ENCODE measurements at places on chromosomes 7 and 10.
A peak's percentile ranks its signal among the peaks of the same experiment; 100 is the strongest.

DNA sequence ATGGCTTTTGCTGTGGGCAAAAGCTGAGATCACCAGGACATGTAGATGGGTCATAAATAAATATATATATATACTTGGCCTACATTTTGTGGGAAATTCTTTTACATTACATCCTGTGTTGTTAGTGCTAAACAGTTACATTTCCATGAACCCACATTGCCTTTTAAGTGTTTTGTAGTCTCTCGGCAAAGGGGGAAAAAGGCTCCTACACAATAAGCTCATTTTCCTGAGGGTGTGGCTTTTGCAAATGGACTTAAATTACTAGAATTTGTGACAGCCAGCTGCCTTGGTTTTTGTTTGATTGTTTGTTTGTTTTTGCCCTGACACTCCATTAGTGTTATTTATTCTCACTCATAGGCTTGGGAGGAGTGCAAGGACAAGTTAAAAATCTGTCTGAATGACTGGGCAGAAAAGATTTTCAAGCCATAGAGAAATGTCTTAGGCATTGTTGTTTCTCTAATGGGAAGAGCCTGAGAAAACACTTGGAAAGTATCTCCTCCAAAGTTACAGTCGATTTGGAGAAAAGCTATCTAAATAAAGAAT, 128.8 kb downstream of the DGKB start:
- DNase-seq: no peak

- DNase-seq: no peak
Measured at GRCh38 chr10:67772894-67773511, 65.0 kb downstream of the DNAJC12 start.

GRCh38 chr10:133278577-133279265, 2.1 kb upstream of the ADAM8 start:
- peak; percentile 10 for DNase-seq

- DNase-seq: no peak
Measured at GRCh38 chr10:45470098-45471012, 96.3 kb downstream of the ALOX5 start.

GRCh38 chr7:84302949-84303348, 108.4 kb upstream of the SEMA3A start:
- DNase-seq: no peak

- DNase-seq: no peak
Measured at GRCh38 chr7:134778941-134779740, at the start of gene CALD1. Gene CALD1 (plus strand): TSS chr7:134779634. CDS start chr7:134867734, 88,100 bp downstream.

DNA sequence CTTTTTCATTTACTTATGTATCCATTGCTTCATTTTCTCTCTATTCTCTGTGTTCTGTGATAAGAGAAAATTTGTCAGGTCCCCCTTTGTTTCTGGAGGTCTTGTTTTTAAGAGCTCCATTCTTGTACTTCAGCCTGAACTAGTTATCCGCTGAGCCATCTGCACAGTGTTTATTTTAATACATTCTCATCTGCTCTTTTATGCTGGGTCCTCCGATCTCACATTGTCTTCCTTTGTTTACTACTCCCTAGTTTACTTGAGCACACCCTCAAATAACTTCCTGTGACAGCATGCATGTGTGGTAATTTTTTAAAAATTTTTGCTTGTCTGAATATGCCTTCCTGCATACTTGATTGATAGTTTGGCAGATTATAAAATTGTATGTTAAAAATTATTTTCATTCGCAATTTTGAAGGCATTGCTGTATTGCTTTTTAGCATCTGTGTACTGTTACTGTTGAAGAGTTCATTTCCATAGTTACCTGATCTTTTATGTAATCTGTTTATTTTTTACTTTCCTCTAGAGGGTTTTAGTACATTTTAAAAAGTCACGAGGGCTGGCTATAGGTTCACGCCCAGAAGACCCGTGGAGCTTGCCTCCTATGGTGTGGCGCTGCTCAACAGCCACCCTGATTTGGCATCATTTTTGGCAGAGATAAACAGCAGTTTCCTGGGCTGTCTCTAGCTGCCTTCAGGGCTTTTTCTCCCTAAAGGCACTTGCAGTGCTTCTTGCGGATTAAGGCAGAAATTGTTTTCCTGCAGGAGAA, 31.9 kb downstream of the RSBN1L start:
- peak; percentile 79 for DNase-seq

- peak; percentile 76 for DNase-seq
Measured at GRCh38 chr10:1420661-1421362, 316.5 kb downstream of the ADARB2 start.

DNA sequence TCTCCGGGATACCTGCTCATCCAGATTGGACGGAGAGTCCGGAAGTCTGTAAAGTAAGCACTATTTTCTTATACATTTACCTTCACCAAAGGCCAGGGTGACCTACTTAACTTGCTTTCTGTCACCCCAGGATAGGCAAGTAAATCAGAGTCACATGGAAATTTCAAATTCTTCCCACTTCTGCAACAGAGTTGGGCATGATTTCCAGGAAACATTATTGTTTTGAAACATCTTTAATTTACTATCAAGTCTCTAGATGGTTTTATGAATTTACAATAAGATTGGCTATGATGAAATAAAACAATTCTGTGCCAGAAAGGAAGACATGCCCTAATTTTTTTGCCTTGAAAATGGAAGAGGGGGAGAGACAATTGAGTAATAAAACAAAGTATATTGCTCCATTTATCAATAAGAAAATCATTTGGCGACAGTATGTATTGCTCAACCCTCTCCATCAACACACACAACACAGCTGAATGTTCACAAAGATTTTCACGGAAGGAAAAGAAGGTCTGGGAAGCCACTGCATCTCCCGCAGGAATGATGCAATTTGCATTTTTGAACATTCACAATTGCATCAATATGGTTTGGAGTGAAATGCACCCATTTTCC, 702.8 kb downstream of the PARD3 start:
- DNase-seq: no peak

DNA sequence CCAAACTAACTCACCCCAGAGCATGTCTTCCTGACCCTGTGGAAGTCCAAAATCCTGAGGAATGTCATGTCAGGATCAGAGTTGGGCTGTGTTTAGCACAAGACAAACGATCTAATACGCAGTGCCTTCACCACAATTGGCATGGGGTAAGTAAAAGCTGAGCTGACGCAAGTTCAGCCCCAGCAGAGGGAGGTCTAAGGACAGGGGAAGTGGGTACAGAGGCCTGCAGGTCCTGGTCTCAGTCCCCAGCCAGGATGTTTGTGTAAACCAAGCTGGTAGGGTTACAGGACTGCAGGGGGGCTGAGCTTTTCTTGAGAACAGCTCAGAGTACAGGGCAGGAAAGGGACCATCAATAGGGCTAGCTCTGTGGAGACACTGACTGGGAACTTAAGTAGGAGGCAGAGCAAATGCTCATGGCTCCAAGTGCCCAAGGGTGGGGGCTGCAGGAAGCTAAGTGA, 5.3 kb upstream of the KCNIP2 start:
- no peak for DNase-seq

GRCh38 chr10:17737027-17737965, 14.7 kb upstream of the TMEM236 start:
- no peak for DNase-seq

- no peak for DNase-seq
Measured at GRCh38 chr7:2004841-2005725, 227.7 kb downstream of the MAD1L1 start.
